Stimulated activated CD4-positive, alpha-beta T cell treated with anti-CD3 and anti-CD28 coated beads, TNF-alpha, amount 100 ng/mL, for 1 hour (primary cell): ENCODE measurements at places on chromosomes 2 and 18.

DNA sequence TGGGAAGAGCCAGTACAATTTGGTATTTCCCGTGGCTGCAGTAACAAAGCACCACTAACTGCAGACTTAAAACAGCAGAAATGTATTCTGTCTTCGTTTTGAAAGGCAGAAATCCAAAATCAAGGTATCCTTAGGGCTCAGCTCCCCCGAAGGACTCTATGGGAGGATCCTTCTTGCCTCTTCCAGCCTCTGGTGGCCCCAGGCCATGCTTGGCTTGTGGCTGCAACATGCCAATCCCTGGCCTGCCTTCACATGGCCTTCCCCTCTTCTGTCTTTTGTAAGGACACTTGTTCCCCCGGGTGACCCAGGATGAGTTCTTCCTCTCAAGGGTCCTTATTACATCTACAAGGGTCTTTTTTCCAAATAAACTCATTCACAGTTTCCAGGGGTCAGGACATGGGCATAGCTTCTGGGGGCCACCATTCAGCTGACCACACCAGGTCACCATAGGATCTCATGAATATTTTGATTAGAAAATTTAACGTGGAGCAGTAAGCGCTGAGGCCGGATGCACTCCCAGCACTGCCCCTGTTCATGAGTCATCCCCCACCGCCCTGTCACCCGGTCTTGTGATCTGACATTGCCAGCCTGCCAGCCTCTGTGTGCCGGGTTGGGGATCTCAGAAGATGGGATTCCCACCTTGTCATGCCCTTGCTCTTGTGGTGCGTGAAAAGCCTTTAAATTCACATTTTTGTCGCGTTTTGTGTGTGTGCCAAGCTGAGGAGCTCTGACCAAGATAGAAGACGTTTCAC is 61.2 kb upstream of the B3GNT7 start:
- DNase-seq = no peak

DNA sequence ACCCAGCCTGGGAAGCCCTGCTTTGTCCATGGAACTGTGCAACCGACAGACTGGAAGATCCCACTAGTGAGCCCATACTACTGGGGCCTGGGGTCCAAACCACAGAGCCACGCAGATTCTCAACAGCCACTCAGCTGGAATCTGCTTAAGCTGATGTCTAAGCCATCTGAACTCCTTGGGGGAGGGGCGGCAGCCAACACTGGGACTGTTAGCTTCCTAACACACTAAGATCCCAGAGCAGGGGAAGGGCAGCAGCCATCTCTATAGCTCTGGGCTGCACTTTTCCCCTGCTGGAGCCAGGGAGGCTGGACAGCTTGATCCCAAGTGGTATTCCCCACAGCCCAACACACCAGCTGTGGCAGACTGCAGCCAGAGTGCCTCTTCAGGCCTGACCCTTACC is 118.3 kb downstream of the RPRM start:
- DNase-seq = no peak

- no peak for DNase-seq
Measured at GRCh38 chr2:169980643-169981042, 153.4 kb downstream of the UBR3 start.

GRCh38 chr18:39772155-39772919 is 2182.7 kb upstream of the PIK3C3 start:
- DNase-seq = no peak

GRCh38 chr2:172283476-172283875 is 143.9 kb upstream of the ITGA6 start:
- no peak for DNase-seq
